NCI-H1417 treated with DMSO at 0.1 percent for 48 hours (cell line): ENCODE measurements at places on chromosomes 3 and 15.
A peak's percentile ranks its signal among the peaks of the same experiment; 100 is the strongest.

- DNase-seq, result peak; percentile 16
Measured at GRCh38 chr15:65824031-65824743, 32.1 kb upstream of the DENND4A start.

DNA sequence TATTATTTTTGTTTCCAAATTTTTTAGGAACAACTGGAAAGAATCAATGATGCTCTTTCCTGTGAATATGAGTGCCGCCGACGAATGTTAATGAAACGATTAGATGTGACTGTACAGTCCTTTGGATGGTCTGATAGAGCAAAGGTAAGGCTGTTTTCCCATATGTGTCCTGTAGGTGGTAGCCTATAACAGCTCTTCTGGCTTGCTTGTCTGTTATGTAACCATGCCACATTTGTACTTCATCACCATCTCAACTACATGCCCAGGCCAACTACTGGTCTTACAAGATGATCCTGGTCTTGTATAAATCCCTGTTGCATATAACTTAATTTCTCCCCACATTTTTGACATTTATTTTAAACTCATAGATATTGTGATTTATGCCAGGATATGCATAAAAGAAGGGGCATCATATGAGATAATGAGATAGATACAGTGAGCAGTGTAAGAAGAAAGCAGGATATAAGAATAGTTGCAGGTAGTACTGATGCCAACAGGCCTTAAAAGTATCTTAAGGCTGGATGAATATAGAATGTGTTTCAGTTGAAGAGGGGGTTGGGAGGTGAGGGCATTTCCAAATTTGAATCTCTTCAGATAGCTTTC is 20.3 kb downstream of the FAM98B start:
- DNase-seq, result no peak

- no peak for DNase-seq
Measured at GRCh38 chr15:98953968-98954367, 53.6 kb downstream of the PGPEP1L start.

DNA sequence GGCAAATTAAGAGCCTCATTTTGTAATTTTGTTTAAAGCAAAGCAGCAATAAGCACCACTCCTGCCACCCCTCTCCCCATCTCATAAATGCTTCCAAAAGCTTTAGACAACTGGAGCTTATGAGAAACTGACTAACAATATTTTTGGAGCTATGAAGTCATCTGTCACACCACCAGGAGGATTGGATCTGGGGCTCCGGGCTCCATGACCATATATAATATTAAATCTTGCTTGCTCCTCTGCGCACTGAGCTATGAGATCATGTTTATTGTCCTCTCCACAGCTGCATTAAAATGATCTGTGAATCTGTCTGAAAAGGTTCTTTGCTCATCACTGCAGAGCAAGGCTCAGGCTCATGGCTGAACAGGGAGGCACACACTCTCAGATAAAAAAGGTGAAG is 323.7 kb downstream of the ZNF621 start:
- DNase-seq, result no peak

DNA sequence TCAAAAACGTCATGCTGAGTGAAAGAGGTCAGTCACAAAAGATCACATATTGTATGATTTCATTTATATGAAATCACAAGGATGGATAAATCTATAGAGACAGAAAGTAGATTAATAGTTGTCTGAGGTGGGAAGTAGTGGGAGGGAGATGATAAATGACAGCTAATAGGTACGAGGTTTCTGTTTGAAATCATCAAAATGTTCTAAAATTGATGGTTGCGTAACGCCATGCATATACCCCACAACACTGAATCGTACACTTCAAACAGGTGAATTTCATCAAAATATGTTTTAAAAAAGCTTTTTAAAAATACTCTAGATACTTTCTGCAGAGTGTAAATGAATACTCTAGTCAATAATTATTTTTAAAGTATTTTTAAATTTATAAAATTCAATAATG is 303.0 kb upstream of the STAC start:
- no peak for DNase-seq

GRCh38 chr15:91712286-91712685 is 141.2 kb upstream of the SLCO3A1 start:
- no peak for DNase-seq

DNA sequence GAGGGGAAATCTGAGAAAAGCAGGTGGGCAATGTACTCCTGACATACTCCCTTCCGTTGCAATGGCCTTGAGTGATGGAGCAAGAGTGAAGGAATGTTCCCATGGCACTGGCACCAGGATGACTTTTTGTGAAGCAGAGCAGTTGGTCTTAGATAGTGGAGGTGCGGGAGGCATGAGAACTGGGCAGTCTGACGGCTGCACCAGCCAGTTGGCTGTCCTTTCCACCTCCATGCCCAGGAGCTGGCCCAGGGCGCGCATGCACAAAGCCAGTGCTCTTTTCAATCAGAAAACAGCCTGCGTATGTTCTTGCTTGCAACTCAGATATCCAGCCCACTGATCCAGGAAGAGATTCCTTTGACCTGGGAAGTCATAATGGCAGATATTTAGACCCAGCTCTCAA is 136.8 kb downstream of the PGPEP1L start:
- DNase-seq, result no peak

- DNase-seq, result no peak
Measured at GRCh38 chr15:59739557-59740186, 50.6 kb upstream of the BNIP2 start.

DNA sequence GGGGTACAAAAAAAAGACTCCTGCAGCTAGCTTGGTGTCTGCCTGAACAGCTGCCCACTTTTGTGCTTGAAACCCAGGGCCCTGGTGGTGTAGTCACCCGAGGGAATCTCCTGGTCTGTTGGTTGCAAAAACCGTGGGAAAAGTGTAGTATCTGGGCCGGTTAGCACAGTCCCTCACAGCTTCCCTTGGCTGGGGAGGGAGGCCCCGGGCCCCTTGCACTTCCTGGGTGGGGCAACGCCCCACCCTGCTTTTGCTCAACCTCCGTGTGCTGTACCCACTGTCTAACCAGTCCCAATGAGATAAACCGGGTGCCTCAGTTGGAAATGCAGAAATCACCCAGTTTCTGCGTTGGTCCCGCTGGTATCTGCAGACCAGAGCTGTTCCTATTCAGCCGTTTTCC is 211.7 kb upstream of the ZPLD1 start:
- DNase-seq, result no peak

- DNase-seq, result no peak
Measured at GRCh38 chr3:69527498-69527897, 141.6 kb upstream of the FRMD4B start.

DNA sequence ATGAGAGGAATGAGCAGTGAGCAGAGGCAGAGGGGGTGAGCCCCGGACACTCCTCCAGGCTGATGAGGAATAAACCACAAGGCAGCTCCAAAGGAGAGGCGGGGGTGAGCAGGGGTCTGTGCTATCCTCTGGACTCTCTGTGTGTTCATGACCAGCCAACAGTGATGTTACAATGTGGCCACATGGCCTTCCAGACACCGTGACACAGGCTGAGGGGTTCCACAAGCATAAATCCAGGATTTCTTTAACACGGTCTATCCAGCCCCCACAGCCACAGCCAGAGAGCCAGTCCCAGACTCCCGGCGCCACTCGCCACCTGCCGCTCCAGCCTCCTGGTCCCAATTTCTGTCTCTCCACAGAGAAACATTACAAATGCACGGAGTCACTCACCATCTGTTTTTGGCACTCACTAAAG is 24.4 kb downstream of the XXYLT1 start:
- no peak for DNase-seq
